Stimulated activated CD8-positive, alpha-beta memory T cell treated with anti-CD3 and anti-CD28 coated beads, Interleukin-2, amount 100 ng/mL, for 1 hour (primary cell): ENCODE measurements at places on chromosomes 5 and 9.

DNA sequence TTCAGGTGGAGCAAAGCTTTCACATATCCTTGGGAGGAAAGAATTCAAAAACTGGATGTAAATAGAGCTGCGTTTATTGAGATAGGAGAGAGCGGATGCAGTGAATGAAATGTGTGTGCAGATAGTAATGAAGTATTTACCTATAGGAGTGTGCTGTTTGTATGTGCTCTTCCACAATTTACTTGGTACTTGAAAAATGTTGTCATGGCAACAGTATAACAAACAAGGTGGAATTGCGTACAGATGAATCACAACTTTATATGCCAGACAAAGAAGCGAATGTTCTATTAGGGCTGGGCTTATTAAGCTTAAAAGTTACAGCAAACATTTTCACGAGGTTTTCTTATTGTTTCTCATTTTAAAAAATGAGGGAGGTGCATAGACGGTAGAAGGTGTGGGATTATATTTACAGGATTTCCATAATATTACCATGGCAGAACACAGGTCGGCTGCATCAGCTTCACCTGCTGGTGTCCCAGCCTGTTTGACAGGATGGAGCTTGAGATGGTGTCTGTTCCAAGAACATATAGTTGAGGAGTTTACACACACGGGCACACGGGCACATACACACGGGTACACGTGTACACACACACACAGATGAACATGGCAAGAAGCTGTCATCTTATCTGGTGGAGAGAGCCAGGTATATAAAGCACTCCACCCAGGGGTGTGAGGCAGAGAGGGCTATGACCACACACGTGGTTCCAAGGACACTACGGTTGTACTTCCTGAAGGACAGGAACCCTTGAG lies 155.7 kb downstream of the RMI1 start:
- DNase-seq, result no peak

DNA sequence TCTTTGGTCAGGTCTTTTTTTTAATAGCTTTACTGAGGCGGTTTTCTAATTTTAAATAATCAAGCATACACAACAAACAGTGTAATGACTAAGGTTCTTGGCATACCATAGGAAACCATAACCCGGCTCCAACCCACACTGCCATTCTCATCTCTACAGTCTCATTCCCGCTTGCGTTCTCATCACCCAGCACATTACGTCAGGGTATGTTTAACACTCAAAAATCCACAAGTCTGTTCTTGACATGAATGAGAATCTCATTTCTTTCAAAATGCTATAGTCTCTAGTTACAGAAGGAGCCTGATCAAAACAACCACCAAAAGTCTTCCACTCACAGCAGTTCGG lies 505 bp downstream of the C5orf34 start:
- no peak for DNase-seq

GRCh38 chr9:117679416-117679815 lies 24.8 kb upstream of the TLR4 start:
- DNase-seq, result no peak

- no peak for DNase-seq
Measured at GRCh38 chr9:16125629-16126028, 572.8 kb downstream of the CCDC171 start.

DNA sequence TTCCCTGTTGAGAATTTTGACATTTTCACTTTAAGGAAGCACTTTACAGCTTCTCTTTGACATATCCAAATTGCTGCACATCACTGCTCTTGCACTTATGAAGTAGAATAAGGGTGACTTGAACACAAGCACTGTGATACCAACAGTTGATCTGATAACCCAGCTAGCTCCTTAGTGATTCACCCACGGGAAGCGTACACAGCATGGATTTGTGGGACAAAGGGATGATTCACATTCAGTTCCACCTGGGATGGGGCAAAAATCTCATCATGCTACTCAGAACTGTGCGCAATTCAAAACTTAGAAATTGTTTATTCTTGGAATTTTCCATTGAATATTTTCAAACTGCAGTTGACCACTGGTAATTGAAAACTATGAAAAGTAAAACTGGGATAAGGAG lies 1565.5 kb upstream of the CDH9 start:
- no peak for DNase-seq

DNA sequence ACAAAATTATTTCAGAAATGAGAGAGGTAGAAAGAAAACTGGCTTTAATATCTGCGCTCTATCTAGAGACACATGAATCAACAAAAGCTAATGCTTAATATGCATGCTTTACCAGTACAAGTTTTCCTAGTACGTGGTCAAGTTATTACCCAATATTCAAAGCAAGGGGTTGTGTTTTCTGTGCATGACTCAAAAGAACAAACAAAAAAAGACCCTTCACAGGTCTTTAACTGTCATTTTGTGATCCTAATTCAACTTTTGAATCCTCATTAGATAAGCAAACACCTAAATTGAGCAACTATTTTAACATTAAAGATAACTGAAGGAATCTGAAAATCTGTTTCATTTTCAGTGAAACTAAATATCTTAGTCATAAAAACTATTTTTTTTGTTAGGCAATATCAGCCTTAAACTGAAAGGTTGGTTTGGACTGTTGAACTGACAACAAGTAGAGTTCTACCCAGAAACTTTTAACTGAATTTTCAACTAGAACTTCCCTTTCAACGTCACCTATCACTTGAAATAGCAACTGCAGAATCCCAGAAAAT lies 12.5 kb downstream of the ST8SIA4 start:
- no peak for DNase-seq

GRCh38 chr5:22258139-22258538 lies 595.0 kb downstream of the CDH12 start:
- DNase-seq, result no peak

GRCh38 chr5:73213566-73213998 lies 40.6 kb downstream of the TMEM174 start:
- DNase-seq, result no peak

DNA sequence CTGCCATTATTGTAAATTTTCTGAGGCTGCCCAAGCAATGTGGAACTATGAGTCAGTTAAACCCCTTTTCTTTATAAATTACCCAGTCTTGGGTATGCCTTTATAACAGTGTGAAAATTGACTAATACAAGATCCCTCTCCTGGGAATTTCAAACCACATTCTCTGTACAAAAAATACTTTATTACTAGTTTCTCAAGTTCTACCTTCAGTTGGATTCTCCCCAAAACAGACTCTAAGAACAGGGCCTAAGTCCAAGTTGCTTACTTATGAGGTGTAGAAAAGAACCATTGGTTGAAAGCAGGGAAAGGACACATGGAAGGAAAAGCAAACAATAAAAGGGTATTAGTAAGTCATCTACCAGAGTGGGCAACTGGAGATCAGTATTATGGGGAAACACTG lies 343.2 kb downstream of the TMEM232 start:
- DNase-seq, result no peak

- DNase-seq, result no peak
Measured at GRCh38 chr5:95940758-95941682, 20.6 kb downstream of the ELL2 start.

DNA sequence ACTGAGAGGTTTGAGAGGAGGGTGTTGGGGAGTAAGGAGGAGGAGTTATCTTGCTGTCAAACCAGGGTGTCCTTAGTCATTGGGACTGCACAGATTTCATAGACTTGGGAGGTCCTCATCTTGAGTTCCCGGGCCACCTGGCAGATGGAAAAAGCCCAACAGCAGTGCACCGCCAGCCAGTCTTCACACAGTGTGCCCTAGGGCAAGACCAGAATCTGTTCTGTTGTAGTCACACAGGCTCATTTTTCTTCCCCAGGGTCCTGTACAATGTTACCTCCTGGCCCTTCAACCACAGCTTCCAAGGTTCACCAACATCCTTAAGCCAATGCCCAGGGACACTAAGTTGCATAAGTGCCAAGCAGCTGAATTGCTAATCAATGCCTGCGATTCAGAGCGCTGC lies 21.0 kb downstream of the PLAC8L1 start:
- no peak for DNase-seq

GRCh38 chr9:68710111-68710471 lies 5.1 kb downstream of the PIP5K1B start:
- no peak for DNase-seq
